ENCODE measurements at places on chromosomes 5 and 9.

- no peak for DNase-seq
Observed at GRCh38 chr9:90770182-90770738, 31.4 kb upstream of the SYK start.

GRCh38 chr5:60184606-60185005 lies 291.1 kb upstream of the PDE4D start:
- no peak for DNase-seq

DNA sequence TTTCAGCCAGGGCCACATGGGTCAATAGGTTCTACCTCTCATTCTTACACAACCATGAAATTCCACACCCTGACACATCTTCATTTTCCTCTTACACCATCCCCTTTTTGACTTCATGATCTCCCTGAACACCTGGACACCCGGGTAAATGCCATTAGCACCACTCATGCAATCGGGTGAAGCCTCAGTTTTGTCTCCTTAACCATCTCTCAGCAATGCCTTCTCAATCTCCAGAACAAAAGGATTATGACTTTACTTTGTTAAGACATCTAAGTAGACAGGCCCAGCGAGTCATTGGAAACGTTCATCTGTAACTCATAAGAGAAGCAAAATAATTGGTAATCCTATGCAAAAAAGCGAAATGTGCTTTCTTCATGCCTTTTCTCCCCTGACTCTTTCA lies 49.9 kb downstream of the ADAMTS12 start:
- DNase-seq, result no peak

DNA sequence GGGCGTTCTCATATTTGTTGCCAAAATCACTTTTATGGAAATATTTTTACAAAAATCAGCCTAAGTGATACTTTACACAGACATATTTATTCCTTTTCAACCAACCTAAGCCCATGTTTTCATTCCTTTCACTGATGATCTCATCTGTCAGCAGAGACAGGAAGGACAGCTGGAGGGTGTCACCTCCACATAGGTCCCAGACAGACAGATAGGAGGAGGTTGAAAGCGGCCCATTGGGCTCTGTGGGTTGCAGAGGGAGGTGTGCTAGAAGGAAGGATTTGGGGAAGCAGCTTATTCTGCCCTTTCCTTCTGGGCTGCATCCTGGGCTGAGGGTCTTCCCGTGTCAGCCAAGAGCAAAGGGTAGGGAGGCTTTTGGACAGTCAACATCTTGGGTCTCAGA lies 26.0 kb upstream of the SEMA4D start:
- DNase-seq, result no peak

GRCh38 chr5:78509884-78510769 lies 138.4 kb downstream of the LHFPL2 start:
- DNase-seq, result no peak

GRCh38 chr5:35826056-35826455 lies 30.6 kb upstream of the IL7R start:
- no peak for DNase-seq

GRCh38 chr9:136190237-136190601 lies 14.7 kb downstream of the LHX3 start:
- no peak for DNase-seq

DNA sequence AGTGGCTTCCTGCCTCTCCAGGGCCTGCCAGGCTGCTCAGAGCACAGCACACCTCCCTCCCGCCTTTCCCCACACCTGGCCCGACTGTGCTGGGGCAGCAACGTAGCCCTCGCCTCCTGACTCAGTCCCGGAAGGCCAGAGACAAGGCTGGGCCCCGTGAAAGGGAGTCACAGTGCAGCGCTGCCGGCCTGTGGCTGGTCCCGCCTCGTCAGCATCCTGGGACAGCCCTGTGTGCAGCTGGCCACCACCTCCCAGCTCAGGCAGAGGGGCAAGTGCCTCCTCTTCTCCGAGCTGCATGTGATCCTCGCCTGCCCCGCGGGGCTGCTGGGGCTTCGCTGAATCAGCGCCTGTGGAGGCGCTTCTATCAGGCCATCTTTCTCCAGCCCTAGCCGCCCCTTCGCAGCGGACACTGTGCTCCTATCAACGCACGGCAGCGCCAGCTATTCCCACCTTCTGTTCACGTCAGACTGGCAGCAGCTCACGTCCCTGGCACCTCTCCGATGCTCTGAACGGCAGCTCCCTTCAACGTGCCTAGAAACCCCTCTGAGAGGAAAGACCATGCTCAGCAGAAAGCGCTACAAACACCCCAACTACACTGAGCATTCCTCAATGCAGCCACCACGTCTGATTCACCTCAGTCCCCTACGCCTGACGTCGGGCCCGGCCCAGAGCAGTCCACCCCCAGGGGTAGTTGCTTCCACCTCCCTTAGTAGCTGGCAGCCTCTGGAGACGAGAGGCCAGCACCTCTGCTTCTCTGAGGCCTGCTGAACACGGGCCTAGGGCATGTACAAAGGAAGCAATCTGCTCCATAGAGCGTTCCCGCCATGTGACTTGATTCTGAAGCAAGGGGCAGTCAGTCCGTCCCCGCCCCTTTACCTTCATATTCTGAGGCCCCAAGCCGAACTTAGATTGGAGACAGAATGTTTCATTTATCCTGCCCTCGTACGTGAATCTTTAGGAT lies 78.8 kb downstream of the GPR21 start:
- no peak for DNase-seq

DNA sequence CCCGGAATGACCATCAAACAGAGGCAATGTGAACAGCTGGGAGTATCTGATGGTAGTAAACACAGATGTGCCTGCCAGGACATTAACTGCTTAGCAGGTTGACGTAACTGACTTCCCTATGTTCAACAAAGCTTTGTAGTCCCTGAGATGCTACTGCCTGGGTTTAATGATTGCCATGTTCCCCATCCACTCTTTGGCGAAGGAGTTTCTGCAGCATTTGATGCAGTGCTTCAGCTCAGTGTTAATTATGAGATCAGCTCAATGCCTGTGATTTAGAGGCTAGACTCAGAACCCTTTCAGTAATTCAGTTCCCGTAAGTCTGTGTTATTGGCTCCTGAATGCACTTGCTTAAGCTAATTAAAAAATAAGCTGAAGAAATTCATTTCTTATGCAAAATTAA lies 547.3 kb upstream of the ZNF608 start:
- no peak for DNase-seq

- DNase-seq, result no peak
Observed at GRCh38 chr5:100232736-100233135, 302.4 kb upstream of the FAM174A start.

DNA sequence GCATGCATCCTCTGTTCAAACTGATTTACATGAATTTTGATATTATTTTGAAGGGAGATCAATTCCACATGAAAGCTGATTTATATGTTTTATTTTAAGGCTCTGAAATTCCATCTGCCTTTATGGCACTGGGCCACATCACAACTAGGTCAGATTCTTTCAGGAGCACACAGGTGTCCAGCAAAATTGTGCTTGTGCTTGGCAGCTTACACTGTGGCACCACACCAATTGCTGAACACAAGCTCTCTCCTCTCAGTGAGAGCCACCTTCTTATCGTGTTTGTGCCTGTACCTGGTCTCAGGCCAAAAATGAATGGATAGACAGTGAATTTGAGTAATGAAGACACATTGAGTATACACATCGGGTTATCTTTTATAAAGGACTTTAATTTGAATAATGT lies 200.4 kb downstream of the CDH10 start:
- DNase-seq, result no peak

DNA sequence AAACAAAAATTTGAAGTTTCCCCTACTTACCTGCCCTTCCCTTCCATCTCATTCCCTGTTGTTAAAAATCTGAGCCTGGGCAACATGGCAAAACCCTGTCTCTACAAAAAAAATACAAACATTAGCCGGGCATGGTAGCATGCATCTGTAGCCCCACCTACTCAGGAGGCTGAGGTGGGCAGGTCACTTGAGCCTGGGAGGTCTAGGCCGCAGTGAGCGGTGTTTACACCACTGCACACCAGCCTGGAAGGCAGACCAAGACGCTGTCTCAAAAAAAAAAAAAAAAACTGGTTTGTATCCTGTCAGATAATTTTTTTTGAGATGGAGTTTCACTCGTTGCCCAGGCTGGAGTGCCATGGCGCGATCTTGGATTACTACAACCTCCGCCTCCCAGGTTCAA lies 16.3 kb upstream of the REEP5 start:
- no peak for DNase-seq

GRCh38 chr5:113295111-113295539 lies 139.7 kb downstream of the TSSK1B start:
- DNase-seq, result no peak

DNA sequence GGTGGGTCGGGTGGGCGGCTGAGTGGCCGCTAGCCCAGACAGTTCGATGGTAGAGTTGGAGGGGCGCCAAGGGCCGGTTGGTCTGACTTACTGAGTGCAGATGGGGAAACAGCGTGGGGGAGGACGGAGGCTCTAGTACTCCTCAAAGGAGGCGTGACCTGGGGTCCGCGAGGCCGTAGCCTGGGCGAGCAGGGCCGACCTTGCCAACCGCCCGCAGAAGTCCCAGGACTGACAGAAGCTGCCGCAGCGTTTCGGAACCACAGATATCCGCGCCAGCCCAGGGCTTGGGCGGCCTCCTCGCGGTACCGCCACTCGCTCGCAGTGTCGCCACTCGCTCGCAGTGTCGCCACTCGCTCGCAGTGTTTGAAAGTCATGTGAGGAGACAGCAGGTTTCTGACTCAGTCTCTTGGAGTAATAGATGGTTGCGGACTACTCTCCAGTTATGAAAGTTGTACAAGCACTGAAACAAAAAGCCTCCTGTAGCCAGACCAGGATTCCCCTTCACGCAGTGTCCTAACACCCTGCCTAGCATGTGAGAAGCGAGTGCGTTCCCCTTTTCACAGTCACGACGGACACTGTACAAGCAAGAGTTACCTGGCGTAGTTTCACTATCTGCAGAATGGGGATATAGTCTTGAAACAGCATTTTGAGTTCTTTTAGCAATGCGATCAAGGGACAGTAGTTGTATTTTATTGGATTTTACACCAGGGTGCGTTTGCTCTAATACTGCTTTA lies 674 bp downstream of the TMEM38B start:
- DNase-seq, result peak; percentile 21

DNA sequence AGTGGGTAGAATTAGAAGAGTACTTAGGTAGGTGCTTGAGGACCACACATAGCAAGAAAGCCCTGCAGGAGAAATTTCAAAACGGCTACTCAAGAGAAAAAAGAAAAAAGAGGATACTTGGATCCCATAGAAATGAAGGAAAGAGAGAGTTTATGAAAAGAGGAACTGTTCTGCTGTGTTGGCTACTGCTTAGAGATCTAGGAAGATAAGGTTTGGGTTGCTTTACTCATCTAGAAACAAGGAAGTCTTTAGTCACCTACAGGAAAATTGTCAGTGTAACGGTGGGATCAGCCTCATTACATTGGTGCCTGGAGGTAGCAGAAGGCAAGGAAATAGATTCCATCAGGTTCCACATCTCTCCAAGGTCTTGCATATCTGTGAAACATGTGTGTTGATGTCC lies 14.8 kb upstream of the C5orf46 start:
- DNase-seq, result no peak

DNA sequence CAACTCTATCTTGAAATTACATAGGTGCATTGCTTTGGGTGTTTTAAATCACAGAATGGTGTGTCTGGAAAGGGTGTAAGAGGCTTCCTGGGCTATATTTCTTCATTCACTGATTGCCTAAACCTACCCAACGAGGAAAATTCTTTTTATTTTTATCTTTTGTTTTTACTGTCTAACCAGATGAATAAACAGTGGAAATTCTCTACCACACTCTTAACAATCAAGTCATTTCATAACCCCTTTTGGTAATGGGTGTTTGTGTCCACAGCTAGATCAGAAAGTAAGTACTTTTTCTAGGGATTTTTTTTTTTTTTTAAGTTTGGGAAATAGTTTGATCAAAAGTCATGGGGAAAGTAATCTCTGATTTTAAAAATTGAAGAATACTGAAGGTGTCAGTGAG lies 27.6 kb upstream of the C5orf47 start:
- no peak for DNase-seq

DNA sequence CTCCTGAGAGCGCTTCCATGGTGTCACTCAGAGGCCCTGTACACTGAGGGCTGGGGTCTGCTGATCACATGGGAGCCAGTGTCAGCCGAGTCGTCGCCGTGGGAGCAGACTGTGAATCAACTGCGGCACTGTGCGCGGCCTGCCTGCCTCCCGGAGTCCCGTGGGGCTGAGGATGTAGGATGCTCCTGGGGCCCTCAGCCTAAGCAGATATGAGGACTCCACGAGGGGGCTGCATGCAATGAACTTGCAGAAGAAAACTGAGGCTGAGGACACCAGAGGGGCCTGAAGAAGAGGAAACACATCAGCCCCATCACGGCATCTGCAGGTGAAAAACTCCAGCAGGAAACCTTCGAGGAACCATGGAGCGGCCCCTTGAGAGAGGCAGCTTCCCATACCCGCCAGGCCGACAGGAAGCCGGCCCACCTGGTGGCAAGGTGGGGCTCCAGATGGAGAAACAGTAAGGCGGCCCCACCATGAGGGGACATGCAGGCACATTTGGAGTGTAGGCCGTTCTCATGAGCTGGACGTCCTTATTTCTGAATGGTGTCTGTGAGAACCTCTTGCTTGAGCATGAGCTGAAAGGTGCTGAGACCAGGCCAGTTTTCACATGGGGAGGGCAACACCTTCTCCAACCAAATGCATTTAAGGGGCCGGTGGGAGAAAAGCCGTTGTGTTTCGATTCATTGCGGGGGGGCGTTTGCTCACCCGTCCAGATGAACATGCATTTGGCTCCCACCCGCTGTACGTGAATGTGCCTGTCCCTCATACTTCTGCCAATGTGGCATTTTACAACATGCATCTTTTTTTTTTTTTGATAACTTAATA lies 35.2 kb upstream of the ADAMTS2 start:
- DNase-seq, result no peak

DNA sequence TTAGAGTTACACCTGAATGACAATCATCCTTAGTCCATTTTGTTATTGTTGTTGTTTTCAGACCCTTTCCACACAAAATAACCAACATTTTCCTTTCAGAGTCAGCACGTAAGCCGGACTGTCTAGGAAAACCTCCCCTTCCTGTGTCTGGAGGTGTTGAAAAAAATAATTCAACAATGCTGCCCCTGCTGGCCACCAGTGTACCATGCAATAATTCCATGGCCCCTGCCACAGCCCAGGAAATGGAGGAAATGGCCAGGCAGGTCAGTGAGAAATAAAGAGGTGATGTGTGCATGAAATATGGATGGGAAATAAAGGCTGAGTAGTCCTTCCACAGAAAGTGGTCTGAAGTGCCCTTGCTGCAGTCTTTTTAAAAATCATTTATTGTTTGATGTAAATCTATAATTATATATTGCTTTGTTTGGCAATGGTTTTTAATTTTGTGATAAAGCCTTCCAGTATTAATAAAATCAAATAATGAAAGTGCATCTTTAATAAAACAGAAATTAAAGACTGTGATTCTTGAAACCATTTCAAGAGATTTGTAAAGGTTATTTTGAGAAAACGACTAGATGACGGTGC lies 152.8 kb upstream of the PAPPA start:
- no peak for DNase-seq

DNA sequence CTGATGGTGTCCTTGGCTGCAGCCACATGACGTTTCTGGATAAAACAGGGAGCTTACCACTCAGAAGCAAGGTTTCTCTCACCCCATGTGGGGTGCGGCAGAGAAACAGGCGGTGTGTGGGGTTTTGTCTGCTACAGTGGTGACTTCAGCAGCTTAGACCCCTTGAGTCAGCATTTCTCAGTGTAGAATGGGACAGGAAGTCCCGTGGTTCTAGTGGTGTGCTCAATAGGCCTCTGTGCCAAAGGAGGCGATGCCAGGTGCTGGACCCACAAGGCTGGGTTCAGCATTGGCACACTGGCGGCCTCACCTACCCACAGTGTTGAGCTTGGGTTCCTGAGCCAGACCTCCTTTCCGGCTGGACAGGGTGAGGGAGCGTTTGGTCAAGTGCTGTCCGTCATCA lies 125.2 kb upstream of the SMIM23 start:
- no peak for DNase-seq

- DNase-seq, result no peak
Observed at GRCh38 chr9:8649807-8650206, 850.2 kb upstream of the DMAC1 start.

GRCh38 chr5:75466006-75466716 lies 45.3 kb downstream of the CERT1 start:
- no peak for DNase-seq
